Activated T-cell treated with anti-CD3 and anti-CD28 coated beads, Interleukin-2, amount 50 U/mL, for 48 hours (primary cell): ENCODE measurements at places on chromosomes 6 and 20.

DNA sequence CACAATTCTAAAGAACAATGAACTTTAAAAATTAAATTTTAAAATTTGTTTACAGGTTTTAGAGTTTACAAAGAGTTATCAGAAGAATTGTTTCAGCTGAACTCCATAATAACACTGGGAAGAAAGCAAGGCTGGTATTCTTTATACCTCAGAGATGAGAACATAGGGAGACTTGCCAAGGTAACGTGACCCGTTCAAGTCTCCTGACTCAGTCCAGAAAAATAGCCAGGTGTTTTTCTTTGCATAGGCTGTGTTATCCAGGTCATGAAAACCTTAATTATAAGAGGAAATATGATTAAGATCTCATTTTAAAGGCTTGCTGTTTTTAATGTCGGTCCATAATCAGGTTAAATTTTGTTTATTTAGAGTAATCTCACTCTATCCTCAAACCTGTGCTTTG lies 8.5 kb upstream of the C6orf141 start:
- DNase-seq: no peak

DNA sequence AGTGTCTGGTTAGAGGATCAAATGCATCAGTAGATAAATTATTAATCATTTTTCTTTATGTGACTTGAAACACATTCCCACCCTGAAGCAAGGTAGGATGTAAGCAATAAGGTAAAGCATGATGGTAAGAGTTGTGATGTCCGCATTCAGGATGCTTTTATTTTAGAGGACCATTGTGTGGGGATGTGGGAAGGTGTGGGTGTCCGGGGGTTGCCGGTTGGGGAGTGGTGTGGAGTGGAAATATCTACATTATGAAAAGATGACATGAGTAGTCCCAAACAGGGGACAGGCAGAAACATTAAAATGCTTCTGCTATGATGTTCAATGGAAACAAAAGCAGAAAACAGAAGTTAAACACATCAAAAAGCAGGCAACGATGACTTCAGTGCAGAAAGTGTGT lies 215.4 kb downstream of the HIVEP2 start:
- DNase-seq: no peak

- no peak for DNase-seq
These were observed 61.7 kb downstream of the SLC2A10 start for GRCh38 chr20:46771195-46771588.

DNA sequence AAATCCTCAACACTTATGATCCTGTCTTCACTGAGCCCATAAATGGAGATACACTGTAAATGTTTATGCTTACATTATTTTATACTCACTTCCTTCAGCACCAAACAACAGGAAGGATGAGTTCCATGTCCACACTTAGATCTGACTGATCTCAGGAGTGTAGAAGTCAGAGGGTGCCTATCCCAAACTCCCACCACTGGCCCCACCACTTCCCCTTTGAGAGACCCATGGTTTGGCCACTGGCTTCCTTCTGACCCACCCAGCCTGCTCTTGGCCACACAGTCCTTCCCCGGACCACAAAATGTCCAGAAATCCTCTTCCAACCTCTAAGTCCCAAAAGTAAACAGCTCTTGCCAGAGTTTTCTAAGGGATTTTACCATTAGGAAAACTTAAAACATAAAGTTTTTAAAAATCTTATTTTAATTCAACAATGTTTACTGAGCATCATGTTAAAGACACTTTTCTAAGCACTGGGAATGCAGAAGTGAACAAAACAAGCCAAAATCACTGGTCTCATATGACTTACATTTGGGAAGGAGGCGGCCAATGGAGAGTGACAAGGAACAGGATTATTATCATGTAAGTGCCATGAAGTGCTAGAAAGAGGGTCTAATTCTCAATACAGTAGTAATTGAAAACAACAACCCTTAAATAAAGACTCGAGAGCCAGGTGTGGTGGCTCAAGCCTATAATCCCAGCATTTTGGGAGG lies 103.8 kb downstream of the NRSN1 start:
- no peak for DNase-seq

DNA sequence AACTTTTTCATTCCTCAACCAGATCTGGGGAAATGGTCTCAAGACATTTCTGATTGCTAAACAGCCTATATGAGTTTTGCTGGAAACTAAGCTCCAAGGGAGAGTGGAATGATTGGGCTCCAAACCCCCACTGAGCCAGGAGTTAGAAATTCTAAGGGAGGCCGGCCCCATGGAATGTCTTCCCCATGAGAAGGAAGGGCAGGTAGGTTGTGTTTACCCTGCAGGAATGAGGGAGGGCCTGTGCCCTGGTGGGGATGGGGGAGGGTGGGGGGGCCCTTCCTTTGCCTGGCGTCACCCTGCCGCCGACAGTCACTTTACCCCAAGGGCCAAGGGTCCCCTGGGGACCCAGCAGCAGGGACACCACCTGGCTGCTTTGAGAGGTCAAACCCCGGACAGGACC lies 298.9 kb downstream of the TFAP2C start:
- DNase-seq: no peak

- DNase-seq: no peak
These were observed 273.6 kb downstream of the PACRG start for GRCh38 chr6:163001330-163001729.

- no peak for DNase-seq
These were observed 42.0 kb downstream of the UQCC1 start for GRCh38 chr20:35369804-35370203.

DNA sequence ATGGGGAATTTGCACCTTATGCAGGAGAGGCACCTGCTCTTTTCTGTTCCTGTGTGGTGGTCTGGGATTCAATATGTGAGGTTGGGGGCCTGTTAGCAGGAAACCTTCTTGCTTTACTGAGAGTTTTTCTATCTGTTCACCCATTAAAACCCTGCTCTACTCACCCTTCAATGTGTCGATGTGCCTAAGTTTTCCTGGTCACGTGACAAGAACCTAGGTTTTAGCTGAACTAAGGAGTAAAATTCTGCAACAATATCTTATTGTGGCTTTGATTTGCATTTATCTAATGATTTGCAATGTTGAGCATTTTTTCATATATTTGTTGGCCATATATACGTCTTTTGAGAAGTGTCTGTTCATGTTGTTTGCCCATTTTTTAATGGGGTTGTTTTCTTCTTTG lies 979.9 kb downstream of the HACE1 start:
- DNase-seq: no peak

- peak; percentile 28 for DNase-seq
These were observed 23.5 kb upstream of the MAP3K7 start for GRCh38 chr6:90610301-90610750.

GRCh38 chr20:21270806-21271205 lies 32.3 kb upstream of the XRN2 start:
- no peak for DNase-seq

DNA sequence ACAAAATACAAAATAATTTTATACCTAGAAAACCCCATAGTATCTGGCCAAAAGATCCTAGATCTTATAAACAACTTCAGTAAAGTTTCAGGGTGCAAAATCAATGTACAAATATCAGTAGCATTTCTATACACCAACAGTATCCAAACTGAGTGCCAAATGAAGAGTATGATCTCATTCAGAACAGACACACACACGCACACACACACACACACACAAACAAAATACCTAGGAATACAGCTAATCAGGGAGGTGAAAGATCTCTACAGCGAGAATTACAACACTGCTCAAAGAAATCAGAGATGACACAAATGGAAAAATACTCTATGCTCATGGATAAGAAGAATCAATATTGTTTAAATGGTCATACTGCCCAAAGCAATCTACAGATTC lies 49.2 kb downstream of the TOMM6 start:
- DNase-seq: no peak

DNA sequence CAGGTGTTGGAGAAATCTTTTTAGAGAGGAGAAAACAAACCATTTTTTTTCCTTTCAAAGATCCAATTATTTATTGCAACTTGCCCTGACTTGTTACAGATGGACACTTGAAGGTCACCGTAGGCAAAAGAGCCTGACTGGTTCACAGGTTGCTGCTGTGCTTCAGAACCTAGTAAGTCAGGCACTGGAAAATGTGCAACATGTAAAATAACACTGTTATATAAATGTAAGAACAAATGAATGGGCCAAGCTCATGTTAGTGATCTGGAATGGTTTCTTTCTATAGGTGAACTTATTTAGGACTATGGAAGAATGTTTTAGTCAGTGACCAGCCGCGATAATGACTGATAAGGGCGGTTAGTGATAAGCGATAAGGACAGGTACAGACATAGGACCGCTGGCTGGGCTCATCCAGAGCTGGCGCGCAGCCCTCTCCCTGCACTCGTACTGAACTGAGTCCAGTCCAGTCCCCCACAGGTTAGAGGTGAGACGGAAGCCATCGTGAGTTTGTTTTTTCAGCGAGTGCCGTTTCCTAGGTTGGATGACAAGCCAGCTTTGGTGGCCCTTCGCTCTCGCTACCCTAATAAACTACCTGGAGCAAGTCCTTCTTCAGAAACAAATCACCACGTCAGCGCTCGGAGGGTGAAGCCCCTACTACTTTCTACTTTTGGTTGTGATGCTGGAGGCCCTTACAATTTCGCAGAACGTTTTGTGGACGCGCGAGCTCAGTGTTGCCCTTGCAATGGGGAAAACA lies 94.4 kb upstream of the PRDM1 start:
- no peak for DNase-seq

DNA sequence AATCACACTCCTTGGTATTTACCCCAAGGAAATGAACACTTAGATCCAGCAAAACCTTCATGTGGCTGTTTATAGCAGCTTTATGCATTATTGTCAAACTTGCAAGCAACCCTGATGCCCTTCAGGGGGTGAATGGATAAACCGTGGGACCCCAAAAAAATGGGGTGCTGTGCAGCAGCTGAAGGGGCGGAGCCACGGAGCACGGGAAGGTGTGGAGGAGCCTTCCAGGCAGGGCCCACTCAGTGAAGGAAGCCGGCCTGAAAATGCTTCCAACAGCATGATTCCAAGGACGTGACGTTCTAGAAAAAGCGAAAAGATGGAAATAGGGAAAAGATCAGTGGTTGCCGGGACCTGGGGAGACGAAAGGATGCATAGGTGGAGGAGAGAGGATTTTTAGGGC lies 25.6 kb upstream of the FRMD1 start:
- DNase-seq: no peak

- no peak for DNase-seq
These were observed 19.6 kb downstream of the FARS2 start for GRCh38 chr6:5280920-5281319.

GRCh38 chr6:10309457-10310329 lies 105.2 kb downstream of the TFAP2A start:
- DNase-seq: no peak

DNA sequence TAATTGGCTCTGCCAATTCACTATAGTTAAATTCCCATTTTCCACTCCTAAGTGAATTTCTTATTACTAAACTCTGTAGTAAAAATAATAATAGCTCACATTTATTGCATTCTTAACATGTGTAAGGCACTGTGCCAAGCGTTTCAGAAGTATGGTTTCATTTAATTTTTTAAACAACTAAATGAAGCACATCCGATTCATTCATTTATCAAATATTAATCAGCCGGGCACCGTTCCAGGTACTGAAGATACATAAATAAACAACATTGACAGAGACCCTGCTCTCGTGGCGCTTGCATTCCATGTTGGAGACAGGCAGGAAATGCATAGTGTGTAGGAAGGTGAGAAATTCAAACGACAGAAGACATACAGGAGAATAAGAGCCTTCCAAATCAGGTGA lies 423.2 kb upstream of the JARID2 start:
- no peak for DNase-seq

DNA sequence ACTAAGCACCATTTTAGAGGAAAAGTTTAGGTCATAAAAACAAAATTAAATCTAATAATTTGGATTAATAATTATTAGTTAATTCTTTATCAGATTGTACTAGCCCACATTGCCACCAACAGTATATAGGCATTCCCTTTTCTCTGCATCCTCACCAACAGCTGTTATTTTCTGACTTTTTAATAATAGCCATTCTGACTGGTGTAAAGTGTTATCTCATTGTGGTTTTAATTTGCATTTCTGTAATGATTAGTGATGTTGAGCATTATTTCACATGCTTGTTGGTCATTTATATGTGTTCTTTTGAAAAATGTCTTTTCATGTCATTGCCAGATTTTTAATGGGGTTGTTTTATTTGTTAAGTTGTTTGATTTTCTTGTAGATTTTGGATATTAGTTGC lies 319.1 kb upstream of the SYNCRIP start:
- no peak for DNase-seq

- no peak for DNase-seq
These were observed 46.4 kb upstream of the SPDEF start for GRCh38 chr6:34602318-34603111.

GRCh38 chr6:124854338-124854922 lies 107.8 kb upstream of the RNF217 start:
- no peak for DNase-seq

GRCh38 chr20:19045371-19045770 lies 167.1 kb upstream of the SLC24A3 start:
- DNase-seq: no peak

GRCh38 chr6:54010340-54011276 lies 100.6 kb upstream of the MLIP start:
- no peak for DNase-seq

GRCh38 chr6:126204598-126204997 lies 135.3 kb upstream of the CENPW start:
- DNase-seq: no peak
